NCI-H774 (cell line): ENCODE measurements at places on chromosomes 4 and X.

DNA sequence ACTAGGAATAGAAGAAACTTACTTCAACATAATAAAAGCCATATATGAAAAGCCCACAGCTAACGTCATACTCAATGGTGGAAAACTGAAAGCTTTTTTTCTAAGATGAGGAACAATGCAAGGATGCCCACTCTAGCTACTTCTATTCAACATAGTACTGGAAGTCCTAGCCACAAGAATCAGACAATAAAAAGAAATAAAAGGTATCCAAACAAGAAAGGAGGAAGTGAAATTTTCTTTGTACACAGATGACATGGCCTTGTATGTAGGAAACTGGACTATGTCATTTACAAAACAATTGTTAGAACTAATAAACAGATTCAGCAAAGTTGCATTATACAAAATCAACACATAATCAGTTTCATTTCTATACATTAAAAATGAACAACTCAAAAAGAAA is 25.5 kb upstream of the NXT2 start:
- DNase-seq, result no peak

- DNase-seq, result no peak
Measured at GRCh38 chrX:57211906-57212305, 74.6 kb upstream of the FAAH2 start.

DNA sequence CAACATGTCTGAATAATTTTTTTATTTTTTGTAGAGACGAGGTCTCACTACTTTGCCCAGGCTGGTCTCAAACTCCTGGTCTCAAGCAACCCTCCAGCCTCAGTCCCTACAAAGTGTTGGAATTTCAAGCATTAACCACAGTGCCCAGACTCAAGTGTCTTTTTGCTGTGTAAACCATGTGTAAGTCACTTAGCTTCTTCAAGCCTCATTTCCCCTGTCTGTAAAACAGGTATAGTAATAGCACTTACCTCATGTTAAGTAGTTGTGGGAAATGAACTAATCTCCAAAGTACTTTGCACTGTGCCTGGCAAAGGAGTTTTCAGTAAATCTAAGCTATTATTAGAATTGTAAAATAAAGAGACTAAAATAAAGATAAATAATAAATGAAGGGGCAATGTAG is 35.7 kb downstream of the STBD1 start:
- no peak for DNase-seq

- DNase-seq, result peak; percentile 22
Measured at GRCh38 chrX:57821703-57822387, 88.4 kb downstream of the ZXDA start.

DNA sequence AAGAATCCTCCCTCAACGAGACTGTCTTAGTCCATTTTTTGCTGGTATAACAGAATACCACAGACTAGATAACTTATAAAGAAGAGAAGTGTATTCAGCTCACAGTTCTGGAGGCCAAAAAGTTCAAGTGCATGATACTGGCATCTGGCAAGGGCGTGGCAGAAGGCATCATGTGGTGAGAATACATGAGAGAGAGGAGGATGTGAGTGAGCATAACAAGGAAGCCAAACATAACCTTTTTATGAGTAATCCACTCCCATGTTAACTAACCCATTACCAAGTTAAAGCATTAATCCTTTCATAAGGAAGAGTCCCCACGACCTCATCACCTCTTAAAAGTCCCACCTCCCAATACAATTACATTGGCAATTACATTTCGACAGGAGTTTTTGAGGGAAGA is 504.6 kb downstream of the IQCM start:
- DNase-seq, result no peak

- DNase-seq, result no peak
Measured at GRCh38 chrX:1295550-1295949, 26.9 kb downstream of the CSF2RA start.

DNA sequence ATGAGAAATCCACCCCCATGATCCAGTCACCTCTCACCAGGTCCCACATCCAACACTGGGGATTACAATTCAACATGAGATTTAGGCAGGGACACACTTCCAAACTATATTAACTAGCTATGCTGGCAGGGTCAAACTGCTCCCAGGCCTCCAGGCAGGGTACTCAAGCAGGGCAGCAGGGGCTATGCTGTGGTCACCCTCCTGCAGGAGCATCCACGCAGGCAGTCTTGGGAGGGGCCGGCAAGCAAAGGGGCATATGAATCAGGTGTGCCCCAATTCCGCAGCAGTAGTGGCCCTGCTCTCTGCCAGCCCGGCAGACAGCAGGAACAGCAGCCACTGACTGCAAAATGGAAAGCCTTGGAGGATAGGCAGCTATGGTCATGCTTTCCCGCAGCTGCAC is 74.6 kb upstream of the PRDX4 start:
- no peak for DNase-seq

DNA sequence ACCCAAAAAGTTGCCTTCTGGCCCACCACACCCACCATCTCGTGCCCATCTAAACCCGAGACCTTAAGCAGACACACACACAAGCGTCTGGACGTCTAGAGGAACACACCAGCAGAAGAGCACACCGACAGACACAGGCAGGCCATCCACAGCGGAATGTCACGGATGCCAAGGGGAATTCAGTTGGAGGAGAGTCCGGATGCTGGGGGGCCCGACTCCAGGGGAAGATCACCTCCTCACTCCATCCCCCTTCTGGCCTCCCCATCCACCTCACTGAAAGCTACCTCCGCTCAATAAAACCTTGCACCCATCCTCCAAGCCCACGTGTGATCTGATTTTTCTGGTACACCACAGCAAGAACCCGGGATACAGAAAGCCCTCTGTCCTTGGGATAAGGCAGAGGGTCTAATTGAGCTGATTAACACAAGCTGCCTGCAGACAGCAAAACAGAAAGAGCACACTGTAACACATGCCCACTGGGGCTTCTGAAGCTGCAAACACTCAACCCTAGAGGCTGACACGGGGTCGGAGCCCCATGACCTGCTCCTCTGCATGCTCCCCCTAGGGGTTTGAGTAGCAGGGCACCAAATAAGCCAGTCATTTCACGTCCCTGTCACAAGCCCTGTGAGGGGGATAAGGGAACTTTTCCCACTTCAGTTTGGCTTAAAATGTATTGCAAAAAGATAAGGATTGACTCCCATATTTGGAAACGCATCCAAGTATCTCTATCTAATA is 339.6 kb upstream of the PCDH10 start:
- DNase-seq, result no peak

- no peak for DNase-seq
Measured at GRCh38 chr4:23887989-23888388, 1.9 kb downstream of the PPARGC1A start.
